ENCODE measurements at places on chromosomes 6 and 20.

- DNase-seq, result no peak
Observed at GRCh38 chr20:380763-381580, 412 bp downstream of the TRIB3 start.

DNA sequence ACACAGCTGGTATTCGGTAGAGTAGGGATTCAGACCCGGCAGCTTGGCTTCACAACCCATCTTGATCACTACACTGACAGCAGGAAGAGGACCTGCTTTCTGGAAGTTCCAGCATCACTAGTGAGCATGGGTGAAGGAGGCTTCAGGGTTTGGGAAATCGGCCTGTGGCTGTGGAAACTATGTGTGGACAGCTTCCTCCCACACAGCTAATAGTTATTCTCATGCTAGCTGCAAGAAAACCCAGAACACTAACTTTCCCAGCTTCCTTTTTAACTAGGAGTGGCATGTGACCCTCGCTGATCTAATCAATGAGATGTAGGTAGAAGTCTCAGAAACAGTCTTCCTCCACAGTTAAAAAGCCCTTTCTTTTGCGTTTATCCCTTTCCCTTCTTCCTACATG is 36.3 kb upstream of the SIRPA start:
- no peak for DNase-seq

DNA sequence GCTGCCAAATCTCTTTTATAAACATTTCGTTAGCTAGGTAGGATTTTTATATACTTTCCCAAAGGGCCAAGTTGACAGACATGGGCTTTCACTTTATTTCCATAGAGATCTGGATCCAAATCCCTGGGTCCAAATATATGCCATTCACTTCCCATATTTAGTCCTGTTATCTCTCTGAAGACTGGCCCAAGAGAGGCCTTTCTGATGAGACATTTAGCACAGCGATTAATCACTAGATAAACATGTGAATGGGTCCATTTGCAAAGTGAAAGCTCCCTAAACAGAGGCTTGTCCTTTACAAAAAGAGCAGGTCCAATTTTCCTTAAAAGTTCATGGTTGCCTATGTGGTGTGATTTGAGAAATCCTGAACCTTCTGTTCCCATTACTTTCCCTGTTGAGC is 132.6 kb downstream of the TRMT11 start:
- no peak for DNase-seq

DNA sequence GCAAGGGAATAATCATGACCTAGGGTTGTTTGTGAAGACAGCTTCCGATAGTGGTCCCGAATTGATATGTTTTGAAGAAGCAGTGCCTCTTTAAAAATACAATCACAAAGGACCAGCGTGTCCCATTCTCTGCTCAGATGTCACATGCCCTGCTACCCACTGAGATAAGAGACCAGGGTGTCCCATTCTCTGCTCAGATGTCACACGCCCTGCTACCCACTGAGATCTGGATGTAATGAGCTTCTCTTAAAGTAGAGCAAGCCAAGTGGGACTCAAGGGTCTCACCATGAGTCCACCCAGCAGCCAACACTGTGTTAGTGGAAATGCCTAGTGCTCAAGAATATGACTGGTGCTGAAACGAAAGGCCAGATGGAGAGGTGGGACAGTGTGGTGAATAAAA is 22.2 kb downstream of the RIN2 start:
- no peak for DNase-seq

GRCh38 chr6:127148511-127148910 is 30.0 kb downstream of the RSPO3 start:
- no peak for DNase-seq

GRCh38 chr6:140663772-140664171 is 1289.3 kb upstream of the CITED2 start:
- no peak for DNase-seq

DNA sequence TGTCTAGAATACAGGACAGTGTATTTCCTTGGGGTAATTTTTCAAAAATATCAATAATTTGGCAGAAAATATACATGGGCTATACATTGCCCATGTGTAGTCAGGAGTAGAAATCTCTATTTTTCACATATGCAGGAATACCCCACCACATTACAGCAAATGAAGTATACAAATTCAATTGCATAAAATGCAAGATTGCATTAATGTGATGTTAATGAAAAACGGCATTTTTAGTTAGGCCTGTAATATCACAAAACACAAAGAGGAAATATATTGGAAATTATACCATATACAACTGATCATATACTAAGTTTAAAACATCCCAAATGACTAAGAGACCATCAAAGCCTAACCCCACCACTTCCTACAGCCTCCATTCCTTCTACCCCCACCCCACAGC is 154.9 kb downstream of the SYNE1 start:
- DNase-seq, result no peak

GRCh38 chr6:42339991-42340401 is 111.7 kb downstream of the TRERF1 start:
- DNase-seq, result no peak

DNA sequence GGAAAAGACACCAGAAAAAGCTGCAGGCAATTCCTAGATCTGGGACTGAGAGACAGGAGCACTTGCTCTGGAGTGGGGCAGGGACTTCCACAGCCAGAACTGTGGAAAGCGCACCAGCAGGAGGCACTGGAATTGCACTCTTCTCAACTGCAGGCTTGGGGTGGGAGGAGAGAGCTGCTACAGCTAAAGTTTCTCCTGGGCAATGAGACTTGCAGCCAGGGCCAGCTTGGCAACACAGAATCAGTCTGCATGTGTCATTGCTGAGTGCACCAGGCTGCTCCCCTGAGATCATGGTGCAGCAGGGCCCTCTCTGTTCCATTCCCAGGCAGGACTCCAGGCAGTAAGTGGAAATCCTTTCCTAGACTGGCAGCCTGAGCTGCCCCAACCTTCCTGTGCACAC is 145.8 kb downstream of the INSM1 start:
- DNase-seq, result no peak

- DNase-seq, result no peak
Observed at GRCh38 chr20:57429580-57430200, 38.5 kb downstream of the RBM38 start.

DNA sequence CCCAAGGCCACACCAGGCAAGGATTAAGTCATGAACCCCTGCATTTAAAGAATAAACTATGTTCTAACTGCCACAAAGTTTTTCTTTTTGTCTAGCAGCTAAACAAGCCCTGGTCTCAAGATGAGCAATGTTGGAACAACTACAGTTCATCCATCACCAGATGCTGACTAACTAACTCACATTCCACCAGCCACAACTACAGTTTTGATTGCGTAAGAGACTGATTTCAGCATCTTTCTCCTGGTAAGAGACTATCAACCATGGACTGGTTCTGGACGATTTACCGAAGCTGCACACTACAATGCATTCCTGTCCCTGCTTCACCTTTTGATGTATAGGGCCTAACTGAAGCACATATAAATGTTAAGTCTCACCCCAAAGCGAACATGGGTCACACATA is 43.0 kb downstream of the F13A1 start:
- no peak for DNase-seq

- DNase-seq, result no peak
Observed at GRCh38 chr6:38134704-38135088, 315.2 kb downstream of the ZFAND3 start.

- no peak for DNase-seq
Observed at GRCh38 chr6:107344981-107345380, 114.4 kb downstream of the PDSS2 start.

DNA sequence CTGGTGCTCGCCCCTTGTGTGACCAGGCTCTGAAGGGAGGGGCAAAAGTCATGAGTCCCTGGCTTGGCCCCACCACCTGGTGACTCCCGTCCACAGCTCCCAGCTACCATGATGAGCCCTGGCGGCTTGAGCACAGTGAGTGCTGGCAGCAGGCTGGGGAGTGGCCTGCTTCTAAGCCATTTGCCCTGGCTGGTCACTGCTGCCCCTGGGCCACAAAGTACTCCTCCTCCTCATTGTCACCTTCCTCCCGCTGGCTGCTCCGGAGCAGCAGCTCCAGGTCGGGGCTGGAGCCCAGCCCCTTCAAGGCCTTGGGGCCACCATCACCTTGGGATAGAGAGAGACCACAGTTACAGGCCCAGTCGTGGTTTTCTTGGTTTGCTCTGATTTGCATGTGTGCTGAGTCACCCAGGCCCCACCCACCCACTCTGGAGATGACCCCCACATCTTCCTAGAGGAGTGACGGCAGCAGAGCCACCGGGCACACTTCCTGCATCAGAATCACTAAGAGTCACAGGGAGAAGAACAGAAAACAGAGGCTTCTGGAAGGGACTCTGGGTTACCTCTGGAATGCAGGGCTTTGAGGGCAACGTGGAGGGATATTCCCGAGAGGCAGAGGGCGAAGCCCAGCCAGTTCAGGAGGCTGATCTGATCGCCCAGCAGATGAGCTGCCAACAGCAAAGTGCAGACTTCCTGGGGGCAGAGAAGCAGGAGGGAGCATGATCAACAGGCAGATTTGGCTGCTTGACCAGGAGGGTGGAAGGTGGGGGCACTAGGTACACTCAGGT is 42.1 kb upstream of the CDH22 start:
- no peak for DNase-seq

DNA sequence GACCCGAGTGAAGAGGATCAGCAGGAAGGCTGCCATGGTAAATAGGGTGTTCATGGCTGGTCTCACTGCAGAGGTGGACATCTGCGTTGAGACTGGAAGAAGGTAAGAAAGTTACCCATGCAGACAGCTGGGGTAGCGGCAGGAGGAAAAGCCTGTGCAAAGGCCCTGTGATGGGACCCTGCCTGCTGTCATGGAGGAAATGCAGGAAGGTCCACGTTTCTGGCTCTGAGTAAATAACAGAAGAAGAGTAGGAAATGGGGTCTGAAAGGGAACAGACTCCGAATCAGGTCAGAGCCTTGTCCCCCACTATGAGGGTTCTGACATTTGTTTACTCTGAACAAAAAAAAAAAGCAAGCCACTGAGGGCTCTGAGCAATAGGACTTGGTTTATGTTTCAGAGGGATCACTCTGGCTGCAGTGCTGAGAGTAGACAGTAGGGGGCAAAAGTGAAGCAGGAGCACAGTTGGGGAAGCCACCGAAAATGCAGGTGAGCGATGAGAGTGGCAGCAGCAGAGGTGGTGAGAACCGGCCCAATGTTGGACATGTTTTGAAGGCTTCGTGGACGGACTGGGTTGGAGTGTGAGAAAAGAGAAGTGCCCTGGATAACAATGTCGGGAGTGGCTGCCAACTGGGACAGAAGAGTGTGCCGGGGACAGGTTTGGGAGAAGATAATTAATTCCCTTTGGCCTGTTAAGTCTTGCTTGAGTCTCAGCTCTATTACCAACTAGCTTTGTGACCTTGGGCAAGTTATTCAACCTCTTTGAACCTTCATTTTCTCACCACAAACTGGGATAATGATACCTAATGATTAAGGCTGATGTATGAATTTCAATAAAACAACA is 57.9 kb upstream of the MAP7 start:
- no peak for DNase-seq

DNA sequence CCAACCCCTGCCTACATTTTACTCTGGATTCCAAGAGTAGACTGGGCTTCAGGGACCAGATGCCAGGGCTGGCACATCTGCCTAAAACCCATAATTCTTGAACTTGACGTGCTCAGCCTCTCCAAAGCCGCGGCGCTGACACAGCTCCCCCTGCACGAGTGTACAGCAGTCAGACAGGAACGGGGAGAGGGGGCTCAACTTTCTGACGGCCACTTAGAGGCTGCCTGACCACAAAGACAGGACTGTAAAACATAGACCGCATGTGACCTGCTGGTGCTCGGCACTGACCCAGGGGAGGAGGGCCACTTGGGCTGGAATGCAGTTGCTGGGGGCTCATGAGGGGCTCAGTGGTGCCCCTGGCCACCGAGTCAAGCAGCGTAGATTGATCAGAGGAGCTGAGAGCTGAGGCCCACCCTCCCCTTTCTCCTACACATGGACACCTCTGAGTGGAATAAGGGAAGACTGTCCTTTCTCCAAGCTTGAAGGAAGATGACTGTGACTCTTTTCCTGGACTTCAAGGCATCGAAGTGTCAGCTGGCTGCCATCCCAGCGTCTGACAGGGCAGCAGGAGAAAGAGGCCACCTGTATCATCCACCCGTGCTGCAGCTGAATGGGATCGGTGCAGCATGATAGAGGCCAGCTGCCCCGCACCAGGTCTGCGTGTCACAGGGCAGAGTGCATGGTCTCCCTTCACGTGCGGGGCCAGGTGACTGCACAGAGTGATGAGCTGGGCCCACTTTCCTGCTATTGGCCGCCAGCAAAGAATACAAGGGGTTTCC is 171.3 kb upstream of the AGPAT4 start:
- no peak for DNase-seq

DNA sequence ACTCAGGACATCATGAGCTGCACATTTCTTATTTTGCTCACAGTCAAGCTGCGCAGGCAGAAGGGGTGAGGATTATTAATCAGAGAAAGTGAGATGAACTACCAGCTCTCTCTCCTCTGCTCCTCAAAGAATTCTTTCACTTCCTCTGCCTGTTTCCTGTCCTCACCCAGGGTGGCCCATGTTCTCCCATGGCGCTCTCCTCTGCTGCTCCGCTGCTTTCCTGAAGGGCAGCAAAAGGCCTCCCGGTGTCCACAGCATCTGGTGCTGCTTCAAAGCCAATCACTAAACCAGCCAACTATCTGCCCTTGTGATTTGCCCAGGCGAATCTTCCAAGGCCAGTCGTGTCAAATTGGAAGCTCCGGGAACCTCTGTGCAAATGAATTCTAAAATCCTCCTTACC is 324.2 kb downstream of the TPBG start:
- no peak for DNase-seq

DNA sequence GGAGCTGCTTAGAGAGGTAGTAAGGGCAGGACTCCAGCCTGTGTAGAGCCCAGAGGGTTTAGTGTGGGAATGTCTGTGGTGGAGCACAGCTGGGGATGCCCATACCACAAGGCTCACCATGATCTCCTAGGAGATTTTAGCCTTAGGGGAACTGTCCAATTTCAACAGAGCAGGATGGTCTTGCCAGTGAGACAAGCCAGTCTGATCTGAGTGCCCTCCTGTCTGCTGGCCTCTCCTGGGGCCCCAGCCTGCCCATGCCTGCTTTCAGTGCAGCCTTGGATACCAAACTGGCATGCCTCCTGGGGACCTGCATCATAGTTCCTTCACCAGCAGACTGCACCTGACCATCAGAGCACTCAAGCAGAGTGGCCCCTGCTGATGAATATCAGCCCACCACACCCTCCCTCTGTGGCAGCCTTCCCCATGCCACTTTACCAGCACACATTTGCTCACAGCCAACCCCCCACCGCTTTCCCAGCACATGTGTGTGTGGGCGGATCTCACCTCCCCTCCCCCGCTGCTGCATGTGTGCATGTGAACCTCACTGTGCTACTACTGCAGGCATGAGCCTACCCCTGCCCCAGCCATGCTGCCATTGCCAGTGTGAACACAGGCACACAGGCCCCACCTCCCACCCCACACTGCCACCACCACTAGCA is 7.9 kb upstream of the TREM1 start:
- no peak for DNase-seq

GRCh38 chr6:56297022-56297989 is 49.9 kb upstream of the COL21A1 start:
- no peak for DNase-seq

- DNase-seq, result no peak
Observed at GRCh38 chr20:36628076-36628475, 17.9 kb downstream of the SLA2 start.
